ENCODE measurements at places on chromosomes 2 and 18. TPM values are rescaled to one million over a fixed set of nuclear protein-coding genes. Genes with fewer than 3 reads are reported as not detected.

The SATB2 gene
- 8.8 TPM for total RNA-seq

The SLC4A3 gene
- total RNA-seq: 3.0 TPM

The ALPG gene
- total RNA-seq: not detected

The EPB41L3 gene
- 75.4 TPM for total RNA-seq

The ARHGAP25 gene
- 3.1 TPM for total RNA-seq

The TTN gene
- total RNA-seq: 1.8 TPM

All from uterus (tissue), 4 donors.